ENCODE measurements at places on chromosomes 2 and 18. TPM values are rescaled to one million over a fixed set of nuclear protein-coding genes. Genes with fewer than 3 reads are reported as not detected.

DNA sequence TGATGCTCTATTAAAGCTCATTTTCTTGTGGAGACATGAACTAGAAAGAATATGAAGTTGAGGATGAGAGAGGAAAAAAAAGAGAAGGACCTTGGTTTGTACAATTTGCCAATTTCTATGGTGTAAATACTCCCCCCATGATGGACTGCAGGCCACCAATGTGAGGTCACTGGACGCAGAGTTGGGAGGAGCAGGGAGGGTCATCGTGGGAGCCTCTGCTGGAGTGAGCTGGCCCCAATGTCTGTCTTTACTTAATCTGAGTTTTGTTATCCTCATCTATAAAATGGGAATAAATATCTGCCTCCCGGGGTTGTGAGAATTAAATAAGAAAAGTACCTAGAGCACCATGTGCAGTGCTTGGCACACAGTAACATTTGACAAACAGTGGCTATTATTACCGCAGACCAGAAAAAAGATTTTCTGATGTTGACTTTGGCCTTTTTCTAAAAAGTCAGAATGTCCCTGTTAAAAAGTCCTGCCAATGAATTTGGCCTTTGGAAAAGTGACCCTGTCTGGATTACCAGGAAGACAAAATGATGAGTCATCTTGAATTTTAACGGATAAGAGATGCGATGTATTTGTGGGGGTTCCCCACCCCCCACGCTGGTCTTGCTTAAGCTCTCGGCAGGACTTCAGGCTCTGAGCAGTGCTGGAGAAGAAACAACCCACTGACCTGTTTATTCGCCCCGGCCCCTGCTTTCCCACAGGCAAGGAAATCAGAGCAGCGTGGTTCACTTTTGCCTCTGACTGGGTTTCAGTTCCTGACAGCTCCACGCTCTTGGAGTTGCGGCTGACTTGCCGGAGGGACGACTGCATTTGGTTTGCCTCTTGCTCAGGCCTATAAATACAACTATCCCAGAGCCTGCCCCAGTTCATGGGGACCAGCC is 50.3 kb upstream of the FOSL2 start:
- DNase-seq, result no peak

The MAP3K19 gene
- total RNA-seq, result not detected

The PCARE gene
- total RNA-seq, result 0.10 TPM

The CAPN13 gene
- 0.30 TPM for total RNA-seq

The MARCO gene
- total RNA-seq, result 1.7 TPM

The CFAP221 gene
- 0.20 TPM for total RNA-seq

- DNase-seq, result no peak
These were observed 128.9 kb upstream of the ITGB6 start for GRCh38 chr2:160328811-160329527.

DNA sequence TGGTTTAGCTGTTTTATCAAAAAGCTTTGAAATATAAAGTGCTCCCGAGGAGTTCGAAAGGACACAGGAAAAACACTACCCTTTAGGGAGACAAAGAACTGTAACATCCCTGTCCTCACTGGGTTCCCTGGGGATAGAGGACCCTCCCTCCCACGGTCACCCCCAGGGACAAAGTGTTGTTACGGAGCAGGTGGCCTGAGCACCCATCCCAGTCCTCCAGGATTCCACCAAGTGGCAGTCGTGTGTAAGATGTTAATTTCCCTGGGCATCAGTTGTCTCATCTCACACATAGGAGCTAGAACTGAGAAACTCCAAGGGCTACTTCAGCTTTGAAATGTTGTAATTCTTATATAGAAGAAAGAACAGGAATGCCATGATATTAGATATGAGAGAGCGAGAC is 137.7 kb downstream of the ALK start:
- no peak for DNase-seq

- no peak for DNase-seq
These were observed 341.8 kb downstream of the RBM43 start for GRCh38 chr2:150919901-150920300.

The RUFY4 gene
- 0.10 TPM for total RNA-seq

The NRP2 gene
- total RNA-seq, result 39.3 TPM

GRCh38 chr2:181395851-181396250 is 61.3 kb upstream of the ITGA4 start:
- no peak for DNase-seq

- no peak for DNase-seq
These were observed 211.4 kb downstream of the ZBTB7C start for GRCh38 chr18:48197819-48198218.

GRCh38 chr18:39449566-39449965 is 1884.0 kb upstream of the CELF4 start:
- no peak for DNase-seq

The FABP1 gene
- total RNA-seq, result not detected

The FAM124B gene
- total RNA-seq, result 4.9 TPM
